ENCODE measurements at places on chromosomes 1 and 21.
A peak's percentile ranks its signal among the peaks of the same experiment; 100 is the strongest.

GRCh38 chr1:209704584-209704983, at the start of gene HSD11B1:
Gene HSD11B1, plus strand, starts transcription at chr1:209704846. Its CDS starts 97 bp downstream, at chr1:209704943.
- DNase-seq, result peak; percentile 51

DNA sequence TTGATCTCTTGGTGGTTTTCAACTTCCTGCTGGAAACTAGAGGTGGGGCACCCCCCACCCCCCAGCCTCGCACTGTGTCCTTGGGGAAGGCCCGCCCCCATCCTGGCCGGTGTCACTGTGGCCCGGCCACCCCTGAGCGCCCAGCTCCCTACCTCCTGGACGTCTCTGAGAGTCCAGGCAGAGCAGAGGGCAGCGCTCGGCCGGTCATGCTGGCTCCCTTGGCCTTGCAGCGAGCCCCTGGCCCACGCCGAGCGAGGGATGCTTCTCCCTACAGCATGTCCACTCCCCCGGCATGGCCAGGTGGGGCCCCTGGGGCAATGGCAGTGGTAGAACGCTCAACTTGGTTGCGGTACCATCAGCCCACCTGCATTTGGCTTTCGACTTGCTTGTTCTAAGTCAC, 28.7 kb upstream of the TRAPPC10 start:
- DNase-seq, result no peak

DNA sequence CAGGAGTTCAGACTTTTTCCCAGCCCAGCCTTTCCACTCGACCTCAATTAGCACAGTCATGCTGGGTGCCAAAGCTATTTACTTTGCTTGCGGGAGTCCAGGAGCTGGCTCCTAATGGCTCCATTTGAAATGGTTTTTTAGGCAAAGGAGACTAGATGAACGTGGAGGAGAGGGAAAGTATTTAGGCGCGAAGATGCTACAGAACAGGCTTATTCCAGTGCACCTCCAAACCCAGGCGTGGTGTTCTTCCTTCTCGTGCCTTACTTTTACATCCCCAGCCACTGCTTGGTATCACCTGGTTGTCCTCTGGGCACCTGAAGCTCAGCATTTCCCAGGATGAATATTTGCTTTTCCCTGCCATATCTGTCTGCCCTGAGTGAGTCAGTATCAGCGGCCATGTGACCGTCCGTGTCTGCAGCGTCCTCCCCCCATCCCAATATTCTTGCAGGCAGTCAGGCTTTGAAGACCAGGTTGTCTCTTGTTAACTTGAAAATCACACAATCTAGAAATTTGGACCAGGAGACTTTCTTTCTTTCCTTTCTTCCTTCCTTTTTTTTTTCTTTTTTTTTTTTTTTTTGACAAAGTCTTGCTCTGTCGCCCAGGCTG, 198.5 kb downstream of the DYRK1A start:
- DNase-seq, result no peak

GRCh38 chr1:58755468-58755872, 28.4 kb downstream of the JUN start:
- DNase-seq, result no peak

- DNase-seq, result peak; percentile 33
These were observed 37.4 kb upstream of the RGS16 start for GRCh38 chr1:182641561-182641960.

DNA sequence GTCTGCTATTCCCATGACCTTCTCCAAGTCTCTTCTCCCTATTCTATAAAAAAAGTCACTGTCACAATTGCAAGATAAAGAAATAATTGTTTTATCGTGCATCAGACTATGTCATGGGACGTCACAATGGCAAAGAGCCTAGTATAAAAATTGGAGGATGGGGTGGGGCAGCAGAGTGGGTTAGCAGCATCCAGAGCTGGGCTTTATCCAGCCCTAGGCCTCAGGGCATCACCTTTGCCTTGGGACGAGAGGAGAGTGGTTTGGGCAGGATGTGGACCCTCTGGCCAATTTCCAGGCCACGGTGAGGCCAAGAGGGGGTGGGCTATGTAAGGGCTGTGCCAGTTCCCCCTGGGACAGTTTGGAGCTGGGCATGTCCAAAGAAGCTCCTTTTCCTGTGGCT, 25.7 kb downstream of the WNT4 start:
- no peak for DNase-seq

GRCh38 chr1:25731148-25731547, 68.8 kb upstream of the SELENON start:
- no peak for DNase-seq
